ENCODE measurements at places on chromosomes 1 and 21.

- H3K4me1 ChIP-seq, result peaks cover 23% of the 10 kb centered on the region
- peaks cover 82% of the 10 kb centered on the region for H3K36me3 ChIP-seq
- no peak overlapping the region for H3K4me3 ChIP-seq
- H3K27me3 ChIP-seq, result no peaks in the 10 kb centered on the region
- ATAC-seq, result no peak
Measured at GRCh38 chr21:42861848-42862400, 17.4 kb downstream of the WDR4 start.

DNA sequence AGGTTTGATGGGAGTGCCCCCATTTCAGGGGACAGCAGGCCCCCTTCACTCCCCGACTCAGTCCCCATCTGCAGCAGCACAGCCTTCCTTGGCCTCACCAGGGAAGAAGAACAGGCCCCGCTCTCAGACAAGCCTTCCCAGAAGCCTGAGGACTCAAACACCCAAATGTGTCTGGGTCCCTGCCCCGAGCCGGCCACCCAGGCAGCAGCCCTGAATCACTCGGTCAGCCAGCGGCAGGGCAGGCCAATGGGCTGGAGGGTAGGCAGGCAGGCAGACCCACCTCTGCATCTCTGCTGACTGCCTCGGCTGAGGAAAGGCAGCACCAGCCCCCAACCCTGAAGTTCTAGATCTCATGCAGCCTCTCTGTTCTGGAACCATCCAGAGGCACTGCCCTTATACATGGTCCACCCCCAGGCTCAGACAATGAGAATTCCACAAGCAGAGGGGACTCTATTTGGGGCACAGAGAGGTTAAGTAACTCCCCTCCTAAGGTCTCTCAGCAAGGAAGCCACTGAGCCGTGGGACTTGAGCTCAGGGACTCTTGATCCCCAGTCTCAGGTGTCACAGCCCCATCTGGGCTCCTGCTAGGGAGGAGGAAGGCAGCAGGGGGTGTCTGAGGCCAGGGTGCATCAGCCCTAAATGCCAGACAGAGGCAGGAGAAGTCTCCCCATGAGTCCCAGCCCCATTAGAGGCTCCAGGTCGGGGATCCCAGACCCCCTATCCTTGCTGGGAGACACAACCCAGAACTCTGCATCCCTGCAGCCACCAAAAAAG, 33.2 kb upstream of the RUNX3 start:
- H3K4me1 ChIP-seq, result peaks cover 92% of the 10 kb centered on the region
- H3K27ac ChIP-seq, result peak overlapping the region; percentile 92
- H3K4me3 ChIP-seq, result peak overlapping the region; percentile 87
- peak; percentile 22 for ATAC-seq

GRCh38 chr21:42160765-42161164, 58.2 kb upstream of the ABCG1 start:
- H3K36me3 ChIP-seq, result no peaks in the 10 kb centered on the region
- H3K4me3 ChIP-seq, result no peak overlapping the region
- peaks cover 15% of the 10 kb centered on the region for H3K27me3 ChIP-seq
- no peak overlapping the region for H3K27ac ChIP-seq
- peaks cover 16% of the 10 kb centered on the region for H3K4me1 ChIP-seq
- no peak for ATAC-seq

- no peak overlapping the region for H3K27ac ChIP-seq
- H3K4me3 ChIP-seq, result no peak overlapping the region
- no peaks in the 10 kb centered on the region for H3K27me3 ChIP-seq
- ATAC-seq, result no peak
- peaks cover 6% of the 10 kb centered on the region for H3K4me1 ChIP-seq
- peaks cover 8% of the 10 kb centered on the region for H3K36me3 ChIP-seq
Measured at GRCh38 chr1:5913876-5914275, 78.3 kb downstream of the NPHP4 start.

DNA sequence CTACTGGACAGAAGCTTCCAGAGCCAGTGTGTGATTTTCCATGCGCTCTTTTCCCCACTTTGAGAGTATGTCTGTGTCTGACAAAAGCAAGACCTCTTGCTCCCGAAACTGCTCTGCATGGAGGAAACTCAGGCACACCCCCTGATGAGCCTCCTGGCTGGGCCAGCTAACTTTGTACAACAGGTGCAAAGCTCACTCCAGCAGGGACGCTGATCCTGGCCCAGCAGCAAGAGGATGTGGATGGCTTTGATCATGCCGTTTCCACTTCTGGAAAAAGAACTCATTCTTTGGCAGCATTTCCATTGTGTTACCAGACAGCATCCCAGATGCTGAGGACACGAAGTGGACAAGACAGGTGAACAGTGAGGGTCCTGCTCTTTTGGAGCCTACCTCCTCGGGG, 103.1 kb downstream of the TLR5 start:
- no peaks in the 10 kb centered on the region for H3K36me3 ChIP-seq
- no peak overlapping the region for H3K4me3 ChIP-seq
- no peak for ATAC-seq
- no peak overlapping the region for H3K27ac ChIP-seq
- no peaks in the 10 kb centered on the region for H3K4me1 ChIP-seq
- peaks cover 40% of the 10 kb centered on the region for H3K27me3 ChIP-seq

DNA sequence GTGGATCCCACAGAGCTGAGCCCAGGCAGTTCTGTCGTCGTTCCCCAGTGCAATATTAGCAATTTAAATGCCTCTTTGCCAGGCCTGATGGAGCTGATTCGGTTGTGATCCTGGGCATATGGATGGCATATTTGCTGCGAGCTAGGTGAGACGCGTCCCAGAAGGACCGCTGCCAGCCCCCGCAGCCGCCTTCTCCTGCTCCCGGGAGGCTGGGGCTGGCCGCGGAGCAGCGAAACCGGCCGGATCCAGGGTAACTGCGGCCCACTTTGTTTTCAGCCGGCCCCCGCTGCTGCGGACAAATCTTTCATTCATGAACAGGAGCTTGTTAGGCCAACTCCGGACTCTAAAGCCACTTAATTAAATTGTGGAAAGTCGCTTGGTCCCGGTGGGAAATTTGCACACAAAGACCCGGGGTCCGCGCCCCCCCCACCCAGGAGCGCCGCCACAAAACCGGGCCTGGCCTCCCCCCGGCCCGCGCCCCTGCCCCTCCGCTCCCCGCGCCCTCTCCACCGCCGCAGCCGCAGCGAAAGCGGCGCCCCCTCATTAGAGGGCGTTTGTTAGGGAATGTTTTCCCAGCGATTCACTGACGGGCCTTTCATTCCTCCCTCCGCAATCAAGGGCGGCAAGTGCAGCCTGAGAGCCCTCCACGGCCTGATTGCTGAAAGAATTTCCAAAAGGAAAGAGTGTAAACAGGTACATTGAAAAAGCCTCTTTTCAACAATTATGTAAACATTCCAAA, 383.3 kb downstream of the RRAGC start:
- peak overlapping the region; percentile 88 for H3K4me3 ChIP-seq
- peaks cover 15% of the 10 kb centered on the region for H3K36me3 ChIP-seq
- no peaks in the 10 kb centered on the region for H3K27me3 ChIP-seq
- peak overlapping the region; percentile 100 for H3K27ac ChIP-seq
- no peak for ATAC-seq

DNA sequence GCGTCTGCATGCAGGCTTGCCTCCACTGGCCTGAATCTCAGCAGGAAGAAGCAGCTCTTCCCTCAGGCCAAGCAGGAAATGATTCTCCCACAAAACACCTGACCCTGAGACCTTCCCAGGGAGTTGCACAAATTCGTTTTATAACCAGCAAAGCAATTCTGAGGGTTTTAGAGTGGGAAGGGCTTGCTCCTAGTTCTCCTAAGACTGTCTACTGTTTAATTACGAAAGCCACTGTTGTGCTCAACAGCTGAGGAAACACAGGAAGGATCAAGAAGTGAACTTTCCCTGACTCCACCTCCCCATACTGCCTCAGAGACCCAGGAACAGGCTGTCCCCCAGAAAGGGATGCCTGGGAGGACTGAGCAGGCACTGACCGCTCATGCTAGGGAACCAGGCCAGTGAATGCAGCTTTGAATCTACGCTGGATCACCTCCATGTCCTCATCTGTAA, 37.0 kb upstream of the PUM1 start:
- peaks cover 9% of the 10 kb centered on the region for H3K27me3 ChIP-seq
- H3K27ac ChIP-seq, result no peak overlapping the region
- no peak for ATAC-seq
- peaks cover 4% of the 10 kb centered on the region for H3K4me1 ChIP-seq

Measured in stimulated activated memory B cell treated with anti-CD40 and anti-IgM and Interleukin-4, amounts not matched to agents 10 μg/mL and 1 μg/mL and 100 μg/mL, for 72 hours (primary cell).